ENCODE measurements at places on chromosomes 13 and 19.

DNA sequence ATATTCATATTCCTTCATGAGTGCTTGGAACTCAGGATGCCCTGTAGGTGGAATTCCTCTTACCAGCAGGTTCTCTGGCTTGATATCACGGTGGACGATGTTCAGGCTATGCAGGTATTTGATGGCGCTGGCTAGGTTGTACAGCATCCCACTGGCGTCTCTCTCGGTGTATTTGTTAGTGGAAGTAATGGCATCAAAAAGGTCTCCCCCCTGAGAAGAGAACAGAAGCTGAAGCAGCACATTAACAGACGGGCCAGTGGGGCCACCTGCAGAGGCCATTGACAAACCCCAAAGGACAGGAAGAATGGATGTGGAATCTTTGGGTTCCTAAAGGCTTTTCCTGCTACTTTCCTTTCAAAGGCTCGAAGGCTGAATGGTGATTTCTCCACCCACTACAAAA lies 308.5 kb downstream of the DCLK1 start:
- DNase-seq = no peak

GRCh38 chr19:16435238-16435917 lies 36.4 kb downstream of the EPS15L1 start:
- DNase-seq = peak; percentile 91

- DNase-seq = peak; percentile 73
Measured at GRCh38 chr19:1057176-1057855, 9.7 kb upstream of the ARHGAP45 start.

GRCh38 chr13:92158346-92158745 lies 759.9 kb downstream of the GPC5 start:
- peak; percentile 18 for DNase-seq

GRCh38 chr19:4294389-4294788 lies 7.8 kb downstream of the TMIGD2 start:
- DNase-seq = no peak

DNA sequence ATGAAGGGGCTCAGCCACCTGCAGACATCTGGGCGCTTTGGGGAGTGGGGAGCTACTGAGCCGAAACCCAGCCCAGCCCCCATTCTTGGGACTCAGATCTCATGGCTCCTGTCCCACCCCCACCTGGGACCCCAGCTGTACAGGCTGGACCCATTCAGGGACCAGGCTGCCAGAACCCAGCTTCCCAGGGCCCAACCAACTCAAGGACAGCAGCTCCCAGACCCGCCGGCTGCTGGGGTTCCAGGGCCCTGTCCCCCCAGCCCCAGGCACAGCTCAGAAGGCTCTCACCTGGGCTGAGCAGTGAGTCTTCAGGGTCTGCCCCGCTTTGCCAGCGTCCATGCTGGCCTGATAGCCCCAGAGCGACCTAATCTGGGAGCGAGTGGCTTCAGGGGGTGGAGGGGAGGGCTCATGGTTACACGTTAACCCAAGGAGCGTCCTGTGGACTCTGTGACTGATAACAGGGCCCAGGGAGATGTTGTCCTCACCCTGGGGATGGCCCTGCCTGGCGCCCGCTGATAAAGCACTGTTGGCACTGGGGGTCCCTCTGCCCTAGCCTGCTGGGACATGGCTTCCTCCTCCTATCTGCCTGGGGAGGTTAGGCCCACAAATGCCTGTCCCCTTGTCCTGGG lies at the start of gene TMEM86B:
Gene TMEM86B (minus strand): TSS at position 361 of the 629 bp plus-strand sequence. CDS start 22 bp downstream, at position 339.
- no peak for DNase-seq

DNA sequence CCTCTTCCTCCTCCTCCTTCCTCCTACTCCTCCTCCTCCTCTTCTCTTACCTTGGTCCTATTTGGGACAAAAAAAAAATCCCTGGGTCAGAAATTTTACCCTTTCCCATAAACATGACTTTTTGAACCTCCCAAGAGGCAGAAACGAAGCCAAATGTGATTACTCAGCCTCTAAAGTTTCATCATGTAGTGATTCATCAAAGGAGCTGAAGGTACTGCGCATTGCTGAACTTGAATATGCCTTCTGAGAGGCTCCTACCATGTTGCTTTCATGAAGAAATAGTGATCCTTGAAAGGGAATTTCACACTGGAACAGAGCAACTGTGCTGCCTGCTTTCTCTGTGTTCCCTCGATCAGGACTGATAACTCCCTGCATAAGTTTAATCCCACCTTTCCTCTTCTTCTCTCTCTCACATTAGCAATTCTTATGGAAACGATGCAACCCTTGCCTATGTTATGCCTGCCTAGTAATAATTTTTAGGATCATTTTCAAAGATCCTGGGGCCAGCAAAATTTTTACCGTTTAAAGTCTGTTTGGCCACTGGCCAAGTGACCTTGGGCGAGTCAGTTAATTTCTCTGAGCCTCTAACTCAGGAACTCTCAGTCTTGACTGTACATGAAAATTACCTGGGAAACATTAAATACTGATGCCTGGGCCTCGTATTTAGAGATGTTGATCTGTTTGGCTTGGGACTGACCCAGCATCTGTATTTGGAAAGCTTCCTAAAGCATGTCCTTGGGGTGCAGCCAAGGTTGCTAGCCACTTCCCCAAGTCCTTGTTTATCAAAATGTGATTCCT lies 149.5 kb downstream of the DCT start:
- peak; percentile 83 for DNase-seq

GRCh38 chr19:18596752-18597157 lies 8.2 kb downstream of the REX1BD start:
- DNase-seq = no peak

- peak; percentile 80 for DNase-seq
Measured at GRCh38 chr13:50320271-50320862, 305.1 kb downstream of the KCNRG start.

DNA sequence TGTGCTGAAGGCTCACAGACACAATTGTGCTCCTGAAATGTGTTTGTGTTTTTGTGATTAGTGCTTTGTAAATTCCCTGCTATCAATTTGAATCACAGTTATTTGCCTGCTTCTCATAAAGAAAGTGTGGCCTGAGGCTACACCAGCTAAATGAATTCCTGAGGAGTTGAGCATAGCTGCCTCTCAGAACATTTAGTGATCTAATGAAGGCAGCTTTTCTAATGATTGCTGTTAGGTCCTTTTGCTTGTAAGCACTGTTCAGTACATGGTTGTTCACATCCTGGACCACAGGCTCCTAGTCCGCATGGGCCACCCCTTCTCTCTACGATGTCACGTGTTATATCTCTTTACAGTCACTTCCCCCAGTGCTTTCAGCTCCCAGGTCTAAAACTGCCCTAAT lies 238.2 kb downstream of the B3GLCT start:
- DNase-seq = peak; percentile 49

DNA sequence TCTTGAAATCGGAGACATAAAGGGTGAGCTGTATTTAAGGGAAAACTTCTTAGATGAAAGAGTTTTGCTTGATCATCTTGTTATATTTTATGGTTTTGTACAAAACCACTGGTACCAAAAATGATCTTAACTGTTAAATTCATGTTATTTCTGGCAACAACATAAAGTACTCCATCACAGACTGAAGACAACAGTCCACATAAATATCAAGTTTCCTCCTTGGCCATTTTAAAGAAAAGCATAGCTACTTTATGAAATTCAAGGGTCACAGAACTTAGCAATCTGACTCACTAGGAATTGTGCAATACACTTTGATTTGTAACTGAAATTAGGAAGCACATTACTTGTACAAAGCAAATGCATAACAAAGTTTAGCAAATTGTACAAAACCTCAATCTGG lies 66.3 kb downstream of the TBC1D4 start:
- DNase-seq = peak; percentile 76

GRCh38 chr13:27631665-27632064 lies 10.0 kb downstream of the POLR1D start:
- no peak for DNase-seq

DNA sequence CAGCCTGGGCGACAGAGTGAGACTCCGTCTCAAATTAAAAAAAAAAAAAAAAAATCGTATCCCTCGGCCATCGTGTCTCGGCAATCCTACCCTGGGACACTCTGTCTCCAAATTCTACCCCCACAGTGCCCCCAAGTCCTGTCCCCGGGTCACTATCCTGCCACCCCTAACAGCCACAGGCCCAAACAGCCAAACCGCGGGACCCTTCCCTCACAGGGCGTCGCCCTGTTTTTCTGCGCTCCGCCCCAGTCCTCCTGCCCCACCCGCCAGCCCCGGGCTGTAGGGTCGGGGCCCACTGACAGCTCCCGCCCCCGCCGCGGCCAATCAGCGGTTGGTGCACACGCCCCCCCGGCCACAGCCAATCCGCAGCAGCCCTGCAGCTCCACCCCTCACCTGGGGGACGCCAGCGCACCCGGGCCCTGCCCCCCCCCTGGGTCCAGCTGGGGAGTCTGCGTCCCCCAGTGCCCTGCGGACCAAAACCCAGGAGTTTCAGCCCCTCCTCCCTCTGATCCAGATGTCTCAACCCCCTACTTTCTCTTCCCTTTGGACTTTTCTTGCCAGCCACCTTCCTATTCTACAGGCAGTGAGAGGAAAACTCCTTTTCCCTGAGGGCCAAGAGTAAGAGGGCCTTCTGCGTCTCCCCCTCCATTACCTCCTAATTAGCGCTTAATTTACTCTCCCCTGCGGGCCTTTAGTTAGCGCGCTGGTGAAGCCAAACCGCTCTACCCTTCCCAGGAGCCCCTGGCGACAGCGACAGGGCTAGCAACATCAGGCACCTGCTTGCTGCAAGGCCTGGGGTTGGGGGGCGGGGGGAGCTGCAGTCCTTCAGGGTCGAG lies 1.5 kb upstream of the BCAT2 start:
- DNase-seq = peak; percentile 56

GRCh38 chr19:29961311-29961710 lies 19.3 kb downstream of the URI1 start:
- no peak for DNase-seq

DNA sequence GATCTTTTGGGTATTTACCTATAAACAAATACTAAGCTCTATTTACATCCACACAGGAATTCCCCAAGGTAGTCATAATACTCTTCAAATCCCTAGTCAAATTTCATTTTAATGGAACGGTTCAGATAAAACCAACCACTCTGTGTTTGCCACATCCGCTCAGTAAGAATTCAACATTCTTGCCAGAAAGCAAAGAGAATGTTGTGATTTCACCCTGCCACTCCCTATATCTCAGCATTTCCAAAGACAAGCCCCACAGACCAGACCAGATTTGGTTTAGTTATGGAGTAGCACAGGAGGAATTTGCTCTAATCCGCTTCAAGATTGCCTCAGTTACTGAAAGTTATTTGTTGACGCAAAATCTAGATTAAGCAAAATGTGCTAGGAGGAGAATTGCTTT lies 105.6 kb upstream of the SERP2 start:
- peak; percentile 79 for DNase-seq
